Fibroblast of skin of left quadriceps (primary cell): ENCODE measurements at places on chromosomes 16 and 17.

DNA sequence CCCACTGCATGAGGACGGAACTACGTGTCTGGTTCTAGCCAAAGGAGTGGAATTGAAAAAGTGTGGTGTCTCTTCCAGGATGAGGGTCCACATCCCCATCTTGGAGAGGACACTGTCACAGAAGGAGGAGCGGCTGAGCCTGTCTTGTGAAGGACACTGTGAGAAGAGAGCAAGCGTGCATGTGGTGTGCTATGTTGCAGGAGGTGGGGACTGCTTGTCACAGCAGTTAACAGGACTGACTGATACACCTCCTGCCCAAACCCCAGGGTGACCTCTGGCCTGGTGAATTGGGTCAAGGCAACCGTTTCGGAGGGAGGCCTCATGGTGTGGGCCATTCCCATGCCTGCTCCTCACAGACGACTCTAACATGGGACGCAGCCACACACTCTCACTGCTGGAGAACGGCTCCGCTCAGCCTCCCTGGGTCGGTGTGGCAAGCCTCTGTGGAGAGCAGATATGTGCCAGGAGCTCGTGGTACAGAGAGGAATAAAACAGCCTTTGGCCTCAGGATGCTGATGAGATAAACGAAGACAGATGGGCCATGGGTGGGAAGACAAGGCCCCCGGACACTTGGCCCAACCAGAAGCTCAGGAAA, 56.4 kb upstream of the RBFOX3 start:
- DNase-seq, result no peak

- DNase-seq, result no peak
These were observed 31.9 kb upstream of the C16orf78 start for GRCh38 chr16:49341706-49342105.

- DNase-seq, result no peak
These were observed 18.9 kb downstream of the GGA3 start for GRCh38 chr17:75242461-75243042.

GRCh38 chr17:1398931-1399678, 917 bp downstream of the YWHAE start:
- no peak for DNase-seq

DNA sequence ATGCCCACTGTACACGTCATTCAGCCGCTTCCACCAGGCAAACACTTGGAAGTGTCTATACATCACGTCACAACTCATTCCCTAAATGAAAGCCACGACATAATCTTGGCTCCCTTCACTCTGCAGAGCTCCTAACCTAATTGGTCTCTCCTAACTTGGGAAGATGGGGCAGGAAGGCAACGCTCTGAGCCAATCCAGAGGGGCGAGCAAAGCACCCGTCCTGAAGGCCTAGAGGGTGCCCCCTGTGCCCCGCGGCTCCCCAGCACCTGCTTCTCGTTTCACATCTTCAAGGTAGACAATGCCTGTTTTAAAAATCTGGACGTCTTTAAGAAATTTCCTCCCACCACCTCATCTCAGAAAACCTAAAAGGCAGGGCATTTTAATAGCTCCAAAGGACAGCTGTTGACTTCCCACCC, 1.0 kb downstream of the CSNK2A2 start:
- DNase-seq, result no peak

DNA sequence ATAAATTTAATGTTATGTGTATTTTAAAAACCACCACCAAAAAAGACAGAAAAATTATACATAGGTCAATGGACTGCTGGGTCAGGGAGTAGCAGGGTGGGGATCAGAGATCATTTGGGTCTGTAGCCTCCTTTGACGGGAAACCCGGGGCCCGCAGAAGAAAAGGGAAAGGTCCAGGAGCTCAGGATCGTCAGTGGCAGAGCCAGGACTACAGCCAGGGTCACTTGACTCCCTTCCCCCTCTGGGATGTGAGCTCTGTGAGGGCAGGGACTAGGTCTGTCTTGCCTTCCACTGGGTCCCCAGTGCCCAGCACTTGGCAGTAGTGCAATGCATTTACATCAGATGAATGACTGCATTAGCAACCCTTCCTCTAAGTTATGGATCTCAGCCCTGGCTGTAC, 62.1 kb downstream of the TOM1L2 start:
- no peak for DNase-seq

DNA sequence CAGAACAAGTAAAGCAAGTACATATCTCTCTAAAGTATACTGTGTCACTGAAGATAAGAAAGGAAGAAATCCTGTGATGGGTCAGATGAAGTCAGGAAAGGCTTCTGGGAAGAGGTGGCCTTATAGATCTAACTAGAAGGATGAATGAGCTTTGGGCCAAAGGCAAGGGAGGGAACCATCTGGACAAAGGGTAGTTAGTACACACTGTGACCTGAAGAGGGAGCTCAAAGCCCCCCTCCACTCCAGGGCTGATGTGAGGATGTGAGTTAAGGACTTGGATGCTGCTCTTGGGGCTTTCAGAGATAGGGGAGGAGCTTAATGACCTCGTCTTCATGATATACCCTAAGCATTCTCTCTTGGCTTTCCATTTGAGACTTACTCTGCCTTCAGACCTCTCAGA, 185.3 kb upstream of the CACNG3 start:
- no peak for DNase-seq

- peak; percentile 84 for DNase-seq
These were observed 35.1 kb downstream of the MFSD11 start for GRCh38 chr17:76772842-76773525.

- no peak for DNase-seq
These were observed 209.5 kb upstream of the MPHOSPH6 start for GRCh38 chr16:82379551-82379950.

- DNase-seq, result no peak
These were observed 163.9 kb downstream of the ZFHX3 start for GRCh38 chr16:72884037-72884436.

DNA sequence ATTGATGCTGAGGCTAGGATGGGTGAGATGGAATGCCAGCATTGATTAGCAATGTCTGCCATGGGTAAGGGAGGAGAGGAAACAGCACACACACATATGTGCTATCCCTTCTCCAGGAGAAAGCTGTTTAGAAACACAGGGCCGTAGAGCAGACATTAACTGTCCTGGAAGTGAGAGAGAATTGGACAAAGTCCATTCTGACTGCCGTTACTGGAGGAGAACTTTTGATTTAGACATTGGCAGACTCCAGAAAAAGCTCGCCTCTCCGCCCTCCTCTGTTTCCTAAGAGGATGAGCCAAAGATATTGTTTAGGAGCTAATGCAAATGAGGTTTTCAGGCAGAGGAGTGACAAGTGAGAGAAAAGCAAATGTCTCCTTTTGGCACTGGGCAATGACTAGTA, 237.0 kb downstream of the HAPSTR1 start:
- DNase-seq, result no peak

DNA sequence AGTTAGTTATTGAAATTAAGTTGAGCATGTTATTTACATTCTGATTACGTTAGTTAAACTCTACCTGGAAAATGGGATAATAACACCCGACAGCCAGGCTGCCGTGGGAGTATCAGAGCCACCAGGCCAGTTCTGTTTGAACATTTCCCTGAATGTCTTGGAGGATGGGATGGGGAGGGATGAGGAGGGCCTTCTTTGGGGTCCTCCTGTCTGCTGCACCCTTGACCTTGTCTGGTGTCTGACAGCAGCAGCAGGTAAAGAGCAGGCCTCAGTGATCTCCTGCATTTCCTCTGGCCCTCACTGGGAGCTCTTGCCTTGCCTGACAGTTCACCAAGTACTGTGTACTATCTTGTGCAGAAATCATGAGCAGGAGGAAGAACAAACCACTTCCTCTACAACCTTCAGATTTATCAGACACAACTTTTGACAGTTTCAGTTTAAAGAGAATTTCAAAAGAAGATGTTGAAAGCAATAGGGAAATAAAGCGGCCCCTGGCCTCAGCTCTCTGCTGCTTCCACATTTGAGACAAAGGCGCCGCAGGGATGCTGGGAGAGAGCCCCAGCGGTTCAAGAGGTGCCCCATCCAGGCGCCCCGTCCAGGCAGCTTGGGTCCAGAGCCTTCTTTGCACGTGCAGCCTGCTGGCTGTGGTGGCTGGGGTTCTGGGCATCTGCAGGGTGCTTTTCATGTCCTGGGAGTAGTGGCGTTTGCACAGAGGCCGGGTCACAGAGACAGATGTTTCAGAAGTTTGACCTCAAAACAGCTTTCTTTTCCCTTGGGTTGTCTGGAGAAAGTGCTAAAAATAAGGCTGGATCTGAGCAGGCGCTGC, 25.3 kb downstream of the CMIP start:
- no peak for DNase-seq

- DNase-seq, result no peak
These were observed 9.6 kb downstream of the SDK2 start for GRCh38 chr17:73634629-73635028.

- DNase-seq, result no peak
These were observed 115.9 kb upstream of the CIBAR2 start for GRCh38 chr16:85227946-85228862.
